ENCODE measurements at places on chromosomes 7 and 10. TPM values are rescaled to one million over a fixed set of nuclear protein-coding genes. Genes with fewer than 3 reads are reported as not detected.
A peak's percentile ranks its signal among the peaks of the same experiment; 100 is the strongest.

DNA sequence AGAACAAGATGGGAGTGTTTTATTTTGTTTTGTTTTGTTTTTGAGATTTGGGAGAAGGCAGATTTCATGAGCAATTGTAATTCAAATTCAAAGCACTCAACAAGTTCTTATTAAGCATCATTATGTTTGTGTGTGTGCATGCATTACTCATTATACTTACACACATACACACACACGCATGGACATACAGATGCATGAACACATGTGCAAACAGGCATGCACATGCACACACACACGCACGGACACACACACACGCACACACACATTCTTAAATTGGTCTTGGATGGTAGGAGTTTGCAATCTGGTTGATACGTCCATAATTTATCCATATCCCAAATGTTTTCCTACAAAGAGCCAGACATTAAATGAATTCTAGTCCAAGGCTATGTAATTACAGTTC lies 702.8 kb downstream of the INHBA start:
- H3K4me3 ChIP-seq, result no peak overlapping the region
- no peak for DNase-seq

DNA sequence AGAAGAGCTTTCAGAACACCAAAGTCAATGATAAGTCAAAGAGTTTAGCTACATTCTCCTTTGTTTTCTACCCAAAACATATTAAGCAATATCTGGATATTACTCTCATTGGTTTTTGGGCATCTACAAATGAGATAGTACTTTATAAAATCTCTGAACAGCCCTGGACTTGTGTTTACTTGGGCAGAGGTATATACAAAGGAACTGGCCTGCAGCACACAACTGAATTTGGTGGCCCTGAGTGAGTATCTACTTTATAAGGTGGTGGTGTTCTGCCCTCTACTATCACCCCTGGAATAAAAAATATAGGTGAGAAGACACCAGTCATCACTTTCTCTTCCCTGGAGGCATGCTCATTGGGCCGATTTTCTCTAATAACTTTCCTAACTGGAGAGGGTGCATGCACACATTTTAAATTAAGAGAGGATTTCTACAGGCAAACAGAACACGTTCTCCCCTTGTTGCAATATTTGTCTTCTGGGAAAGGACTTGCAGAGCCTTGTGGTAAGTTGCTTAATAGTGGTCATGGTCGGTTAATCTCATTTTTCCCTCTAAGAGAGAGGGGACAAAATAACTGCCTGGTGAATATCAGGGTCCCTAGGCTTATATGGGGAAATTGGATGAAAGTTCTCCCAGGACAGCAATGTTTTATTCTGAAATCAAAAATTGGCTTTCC lies 41.1 kb downstream of the OTUD1 start:
- no peaks in the 10 kb centered on the region for H3K36me3 ChIP-seq
- no peak overlapping the region for H3K4me3 ChIP-seq
- no peak for DNase-seq
- no peaks in the 10 kb centered on the region for H3K27me3 ChIP-seq
- no peaks in the 10 kb centered on the region for H3K4me1 ChIP-seq

DNA sequence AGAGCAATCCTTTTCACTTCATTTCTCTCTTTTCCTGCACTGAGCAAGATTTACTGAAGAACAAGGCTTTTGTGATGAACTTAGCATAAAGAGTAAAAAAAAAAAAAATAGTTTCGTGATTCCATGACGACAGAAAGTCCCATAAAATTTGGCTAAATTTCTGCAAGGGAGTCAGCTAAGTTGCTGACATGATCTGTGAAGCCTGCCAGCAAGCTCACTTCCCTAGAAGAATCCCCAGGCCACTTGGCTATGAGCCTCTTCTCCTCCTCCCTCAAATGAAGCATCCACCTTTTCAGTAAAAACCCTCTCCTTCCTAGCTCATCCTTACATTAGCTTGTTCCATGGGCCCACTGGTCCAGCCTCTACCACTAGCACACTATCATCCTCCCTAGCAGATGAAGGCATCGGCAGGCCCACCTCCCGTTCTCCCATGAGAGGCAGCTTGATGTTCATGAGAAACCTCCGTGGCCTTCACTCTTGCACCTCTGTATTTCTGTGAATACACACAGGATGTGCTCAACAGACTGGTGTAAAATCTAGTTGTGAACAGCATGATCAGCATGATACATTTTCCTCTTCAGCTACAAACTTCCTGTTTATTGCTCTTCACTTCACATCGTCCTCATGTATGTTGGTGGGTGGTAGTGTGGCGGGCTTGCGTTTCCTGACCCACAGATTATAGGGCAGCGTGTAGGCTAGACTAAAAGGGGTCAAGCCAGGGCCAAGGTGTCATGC lies 30.9 kb downstream of the GIMAP8 start:
- no peak for DNase-seq
- no peaks in the 10 kb centered on the region for H3K27me3 ChIP-seq
- no peak overlapping the region for H3K4me3 ChIP-seq
- H3K36me3 ChIP-seq, result no peaks in the 10 kb centered on the region
- H3K27ac ChIP-seq, result no peak overlapping the region

- H3K4me3 ChIP-seq, result no peak overlapping the region
- H3K27ac ChIP-seq, result no peak overlapping the region
- no peak for DNase-seq
- H3K4me1 ChIP-seq, result peaks cover 12% of the 10 kb centered on the region
- H3K36me3 ChIP-seq, result no peaks in the 10 kb centered on the region
Measured at GRCh38 chr10:91805110-91805838, 7.0 kb downstream of the TNKS2 start.

GRCh38 chr10:115918812-115919211 lies 354.2 kb downstream of the GFRA1 start:
- H3K27me3 ChIP-seq, result no peaks in the 10 kb centered on the region
- no peak for DNase-seq
- H3K4me3 ChIP-seq, result no peak overlapping the region
- H3K4me1 ChIP-seq, result no peaks in the 10 kb centered on the region
- no peak overlapping the region for H3K27ac ChIP-seq
- H3K36me3 ChIP-seq, result no peaks in the 10 kb centered on the region

DNA sequence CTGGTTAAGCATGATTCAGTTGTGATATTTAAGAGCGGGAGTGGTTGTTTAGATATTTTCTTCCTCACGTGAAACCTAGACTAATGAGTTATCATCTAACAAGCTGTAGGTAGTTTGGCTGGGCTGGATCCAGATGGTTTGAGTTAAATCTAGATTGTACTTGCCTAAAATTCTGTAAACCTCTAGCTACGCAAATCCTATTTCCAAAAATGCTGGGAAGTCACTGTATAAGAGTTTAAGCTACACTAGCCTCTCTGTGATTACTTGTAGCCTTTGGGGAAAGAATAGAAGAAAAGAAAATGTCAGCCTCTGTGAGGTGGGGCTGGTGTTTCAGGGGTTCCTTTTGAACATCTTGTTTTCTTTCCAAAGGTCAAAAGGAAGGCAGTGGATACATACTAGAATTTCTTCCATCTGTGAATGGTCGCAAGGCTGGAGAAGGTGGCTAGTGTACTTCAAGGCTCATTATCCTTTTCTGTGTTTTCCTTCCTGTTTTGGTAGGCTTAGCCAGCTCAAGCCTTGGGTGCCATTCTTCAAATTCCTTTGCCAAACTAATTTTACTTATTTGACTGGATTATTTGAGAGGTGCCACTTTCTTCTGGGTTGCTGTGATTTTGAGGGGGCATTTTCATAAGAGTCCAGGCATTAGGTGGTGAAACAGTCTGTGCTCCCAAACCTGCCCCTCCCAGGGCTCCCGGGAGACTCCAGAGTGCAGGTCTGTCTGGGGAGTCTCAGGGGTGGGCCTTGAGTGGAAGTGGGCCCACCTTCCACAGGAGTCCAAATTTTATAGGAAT lies 5.2 kb upstream of the EN2 start:
- H3K36me3 ChIP-seq, result no peaks in the 10 kb centered on the region
- H3K4me1 ChIP-seq, result peaks cover 13% of the 10 kb centered on the region
- no peak for DNase-seq
- no peak overlapping the region for H3K27ac ChIP-seq
- no peak overlapping the region for H3K4me3 ChIP-seq

DNA sequence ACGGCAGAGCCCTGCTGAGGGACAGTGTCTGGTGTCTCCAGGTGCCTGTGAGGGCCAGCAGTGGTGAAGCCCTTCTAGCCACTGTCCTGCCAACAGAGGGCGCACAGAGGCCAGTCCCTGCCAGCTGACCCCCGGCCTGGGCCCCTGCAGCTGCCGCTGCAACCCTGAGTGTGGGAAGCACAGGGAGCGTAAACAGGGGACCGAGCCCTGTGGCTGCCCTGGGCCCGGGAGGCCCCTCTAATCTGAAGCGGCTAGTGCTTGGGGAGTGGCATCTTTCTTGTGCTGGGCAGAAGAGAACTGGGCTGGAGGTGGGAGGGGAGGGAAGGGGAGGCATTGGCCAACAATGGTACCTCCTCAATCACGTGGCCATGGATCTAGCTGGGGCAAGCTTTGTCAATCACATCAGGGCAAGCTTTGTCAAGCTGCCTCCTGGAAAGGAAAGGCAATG lies 34.6 kb downstream of the TRIM8 start:
- H3K4me3 ChIP-seq, result peak overlapping the region; percentile 30
- H3K4me1 ChIP-seq, result peaks cover 24% of the 10 kb centered on the region
- no peak for DNase-seq
- H3K27me3 ChIP-seq, result no peaks in the 10 kb centered on the region

DNA sequence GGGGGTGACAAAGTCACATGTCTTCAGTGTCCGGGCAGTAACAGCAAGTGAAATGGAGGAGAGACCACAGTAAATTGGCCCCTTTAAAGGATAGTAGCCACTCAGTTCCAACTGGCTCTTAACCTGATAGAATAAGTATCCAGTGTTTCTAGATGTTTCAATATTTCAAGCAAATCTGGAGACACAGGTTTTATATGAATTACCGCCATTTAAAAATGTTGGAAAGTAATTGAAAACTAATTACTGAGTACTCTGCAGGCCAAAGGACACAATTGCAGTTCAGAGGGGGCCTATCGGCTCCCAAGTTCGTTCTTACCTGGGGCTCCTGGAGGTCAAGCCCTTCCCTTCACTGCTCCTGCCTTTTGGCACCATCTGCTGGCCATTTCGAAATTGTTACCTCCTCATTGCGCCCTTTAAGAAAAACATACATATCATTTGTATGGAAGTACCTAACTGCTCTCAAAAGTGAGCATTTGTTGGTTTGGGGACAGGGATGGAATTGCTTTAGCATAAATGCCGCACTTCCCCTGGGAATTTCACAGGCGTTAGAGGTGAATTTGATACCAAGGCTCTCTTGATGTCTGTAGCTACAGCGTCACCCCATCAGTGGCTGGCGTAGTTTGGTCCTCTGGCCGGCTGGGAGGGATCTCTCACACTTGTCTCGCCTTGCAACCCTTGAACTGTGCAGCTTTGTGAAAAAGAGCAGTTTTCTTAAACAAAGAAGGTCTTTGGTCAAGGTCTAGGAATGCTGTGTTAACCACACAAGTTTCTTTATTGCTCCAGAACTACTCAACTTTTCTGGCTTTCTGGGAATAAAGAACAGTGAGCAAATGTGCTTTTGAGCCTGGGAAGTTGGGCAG lies 220.0 kb downstream of the ARHGAP21 start:
- DNase-seq, result no peak
- H3K27me3 ChIP-seq, result no peaks in the 10 kb centered on the region
- no peak overlapping the region for H3K4me3 ChIP-seq
- H3K36me3 ChIP-seq, result peaks cover 3% of the 10 kb centered on the region
- H3K4me1 ChIP-seq, result no peaks in the 10 kb centered on the region
- H3K27ac ChIP-seq, result no peak overlapping the region

KLF14 gene
- not detected for total RNA-seq

TRPV5 gene
- total RNA-seq, result not detected

DNA sequence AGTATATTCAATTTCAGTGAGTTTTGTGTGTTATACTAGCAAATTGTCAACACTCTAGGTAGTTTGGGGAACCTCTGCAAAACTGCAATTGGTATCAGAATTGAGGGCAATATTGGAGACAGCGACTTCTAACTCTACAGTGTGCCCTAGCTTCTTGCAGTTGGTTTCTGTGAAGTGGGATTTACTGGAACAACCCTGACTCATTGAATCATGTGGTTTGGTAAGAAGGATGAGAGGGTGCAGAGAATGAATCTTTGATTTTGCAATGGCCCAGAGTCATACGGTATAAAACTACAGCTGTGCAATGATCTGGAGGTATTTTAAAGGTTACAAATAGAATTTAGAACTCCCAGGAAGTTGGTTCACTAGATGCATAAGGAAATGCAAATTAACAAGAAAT lies 129.1 kb upstream of the PPP1R3A start:
- H3K27ac ChIP-seq, result no peak overlapping the region
- no peak for DNase-seq
- peaks cover 13% of the 10 kb centered on the region for H3K4me1 ChIP-seq
- no peaks in the 10 kb centered on the region for H3K36me3 ChIP-seq

GRCh38 chr7:98323597-98324322 lies 42.3 kb downstream of the BRI3 start:
- H3K27ac ChIP-seq, result no peak overlapping the region
- H3K4me3 ChIP-seq, result no peak overlapping the region
- H3K27me3 ChIP-seq, result no peaks in the 10 kb centered on the region
- H3K4me1 ChIP-seq, result peaks cover 10% of the 10 kb centered on the region
- no peaks in the 10 kb centered on the region for H3K36me3 ChIP-seq
- no peak for DNase-seq

GRCh38 chr7:42156291-42156865 lies 80.6 kb downstream of the GLI3 start:
- no peaks in the 10 kb centered on the region for H3K4me1 ChIP-seq
- no peaks in the 10 kb centered on the region for H3K27me3 ChIP-seq
- no peak overlapping the region for H3K4me3 ChIP-seq
- DNase-seq, result no peak

Measured in thoracic aorta (tissue), 2 donors.